ENCODE measurements at places on chromosomes 7 and 10.

DNA sequence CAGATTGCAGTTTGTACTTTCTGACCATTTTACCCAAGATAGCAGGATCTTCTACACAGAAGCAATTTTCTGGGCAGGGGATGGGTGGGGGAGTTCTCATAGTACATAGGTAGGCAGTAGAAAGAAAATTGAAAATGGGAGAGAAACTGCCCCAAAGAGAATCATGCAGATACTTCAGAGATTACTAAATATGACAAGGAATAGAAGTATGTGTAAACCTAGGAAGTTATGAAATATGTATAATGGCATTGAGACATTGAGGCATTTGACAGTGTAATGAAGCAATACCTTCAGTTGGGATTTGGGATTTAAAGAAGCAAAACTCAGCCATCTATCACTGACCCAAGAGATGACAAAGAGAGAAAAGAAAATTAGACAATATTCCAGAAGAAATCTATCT is 233.0 kb downstream of the PTN start:
- DNase-seq, result no peak

- DNase-seq, result no peak
Measured at GRCh38 chr7:155785536-155785935, 26.7 kb downstream of the SHH start.

- DNase-seq, result no peak
Measured at GRCh38 chr7:95718577-95719410, 53.6 kb upstream of the DYNC1I1 start.

GRCh38 chr10:30013757-30014156 is 45.6 kb downstream of the JCAD start:
- DNase-seq, result no peak

GRCh38 chr7:2008101-2008935 is 224.4 kb downstream of the MAD1L1 start:
- no peak for DNase-seq

- no peak for DNase-seq
Measured at GRCh38 chr7:117492649-117493048, 12.8 kb downstream of the CFTR start.

- no peak for DNase-seq
Measured at GRCh38 chr10:120810298-120810697, 40.9 kb upstream of the WDR11 start.

GRCh38 chr7:140722254-140722653 is 25.7 kb downstream of the NDUFB2 start:
- no peak for DNase-seq

- no peak for DNase-seq
Measured at GRCh38 chr10:10247585-10247984, 770.1 kb upstream of the CELF2 start.

GRCh38 chr7:4792537-4793126 is 17.2 kb downstream of the AP5Z1 start:
- DNase-seq, result no peak

DNA sequence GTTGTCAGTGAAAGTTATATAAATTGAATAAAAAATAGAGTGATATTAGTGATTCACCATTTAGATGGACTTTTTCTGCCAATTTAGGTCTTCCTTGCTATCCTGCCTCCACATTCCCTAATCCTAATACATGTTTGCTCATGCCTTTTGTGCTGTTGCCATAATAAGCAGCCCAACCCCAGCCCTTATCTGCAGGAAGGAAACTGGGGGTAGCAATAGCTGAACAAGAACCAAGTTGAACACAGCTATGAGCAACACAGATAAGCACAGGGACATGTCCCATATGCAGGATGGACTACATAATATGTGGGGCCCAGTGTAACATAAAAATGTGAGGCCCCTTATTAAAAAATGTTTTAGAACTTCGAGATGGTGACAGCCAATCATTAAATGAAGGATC is 91.2 kb upstream of the AHR start:
- DNase-seq, result no peak

- DNase-seq, result no peak
Measured at GRCh38 chr7:30625283-30625682, 30.6 kb downstream of the GARS1 start.

- DNase-seq, result no peak
Measured at GRCh38 chr10:123011987-123012386, 3.2 kb downstream of the ACADSB start.

DNA sequence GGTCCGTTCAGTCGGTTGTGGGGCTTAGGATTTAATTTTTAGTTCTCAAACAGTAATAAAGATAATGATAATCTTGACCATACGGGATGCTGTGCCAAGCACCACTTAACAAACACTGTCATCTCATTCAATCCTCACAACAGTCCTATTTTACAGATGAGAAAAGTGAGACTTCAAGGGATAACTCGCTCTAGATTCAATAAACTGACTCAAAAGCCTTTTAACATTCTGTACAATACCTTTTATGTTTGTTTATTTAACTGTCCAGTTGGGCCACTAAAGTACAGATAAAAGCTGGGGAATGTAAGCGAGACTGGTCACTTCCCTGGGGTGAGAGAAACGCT is 437 bp upstream of the CFAP69 start:
- no peak for DNase-seq

DNA sequence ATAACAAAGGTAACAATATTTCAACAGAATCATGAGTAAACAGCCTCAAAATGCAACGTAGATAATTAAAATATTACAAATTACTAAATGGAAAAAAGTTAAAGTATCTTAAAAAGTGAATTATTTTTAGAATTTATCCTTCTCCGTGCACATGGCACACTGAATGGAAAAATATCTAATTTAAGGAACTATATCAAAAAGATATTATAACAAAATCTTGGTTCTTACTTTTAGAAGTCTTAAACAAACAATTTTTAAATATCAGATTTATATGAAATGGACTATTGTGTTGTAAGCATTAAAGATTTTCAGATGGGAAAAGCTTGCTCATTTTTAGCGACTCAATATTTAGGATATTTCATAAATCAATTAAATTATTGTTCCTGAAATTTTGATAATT is 72.0 kb downstream of the AGMO start:
- no peak for DNase-seq

DNA sequence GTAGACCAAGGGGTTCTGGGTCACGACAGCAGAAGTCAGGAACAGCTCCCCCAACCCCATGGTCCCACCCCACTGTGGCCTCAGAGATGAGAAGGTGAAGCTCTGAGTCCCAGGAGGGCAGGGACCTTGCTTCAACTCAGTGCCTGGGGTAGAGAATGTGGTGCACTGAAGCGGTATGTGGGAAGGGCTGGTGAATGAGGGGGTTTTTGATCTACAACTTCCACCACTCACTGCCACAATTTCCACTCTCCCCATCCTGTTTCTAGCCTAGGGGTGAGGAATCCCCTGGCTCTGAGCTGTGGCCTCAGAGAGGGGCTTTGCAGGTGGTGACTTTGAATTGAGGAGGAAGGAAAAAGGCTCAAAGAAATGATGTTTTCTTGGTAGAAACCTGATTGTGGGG is 44.9 kb upstream of the TOMM7 start:
- DNase-seq, result no peak

GRCh38 chr7:115851291-115851690 is 179.3 kb downstream of the TFEC start:
- no peak for DNase-seq

GRCh38 chr7:131385039-131385605 is 57.4 kb downstream of the MKLN1 start:
- no peak for DNase-seq

GRCh38 chr10:20970708-20971107 is 73.6 kb upstream of the NEBL start:
- no peak for DNase-seq

- DNase-seq, result no peak
Measured at GRCh38 chr7:83468251-83468739, 180.6 kb downstream of the SEMA3E start.

DNA sequence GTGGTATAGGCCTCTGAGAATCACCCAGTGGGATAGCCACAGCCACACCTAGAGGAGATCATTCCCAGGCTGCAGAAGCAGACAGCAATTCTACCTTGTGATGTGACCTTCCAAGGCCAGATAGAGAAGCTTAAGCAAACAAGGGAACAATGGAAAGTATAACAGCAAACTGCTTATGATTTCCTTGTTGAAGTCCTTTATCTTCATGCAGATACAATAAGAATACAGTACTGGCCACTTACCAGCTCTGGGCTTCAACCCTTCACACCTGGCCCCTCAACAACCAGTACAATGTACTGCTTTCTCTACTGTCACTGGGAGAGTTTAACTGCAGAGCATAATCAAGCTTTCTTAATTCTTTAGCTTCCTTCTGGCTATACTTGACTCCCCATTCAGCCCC is 22.6 kb upstream of the DDX50 start:
- DNase-seq, result no peak

DNA sequence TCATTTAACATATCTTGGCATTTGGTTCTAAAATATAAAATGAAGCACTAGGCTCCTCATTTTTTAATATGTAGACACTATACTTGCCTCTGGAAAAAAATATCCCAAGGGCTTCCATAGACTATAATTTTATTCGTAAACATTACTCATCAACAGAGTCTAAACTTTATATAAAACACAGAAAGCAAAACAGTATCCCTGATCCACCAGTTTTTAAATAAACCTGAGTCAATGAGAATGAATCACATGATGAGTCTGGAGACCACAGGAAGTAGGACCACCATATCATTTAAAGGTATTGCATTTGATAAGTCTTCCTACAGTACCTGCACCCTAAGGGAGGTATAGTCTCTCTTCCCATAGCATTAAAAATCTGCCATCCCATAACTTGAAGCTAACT is 228.0 kb downstream of the DGKI start:
- DNase-seq, result no peak

- DNase-seq, result no peak
Measured at GRCh38 chr10:78853864-78854263, 214.9 kb upstream of the ZMIZ1 start.

DNA sequence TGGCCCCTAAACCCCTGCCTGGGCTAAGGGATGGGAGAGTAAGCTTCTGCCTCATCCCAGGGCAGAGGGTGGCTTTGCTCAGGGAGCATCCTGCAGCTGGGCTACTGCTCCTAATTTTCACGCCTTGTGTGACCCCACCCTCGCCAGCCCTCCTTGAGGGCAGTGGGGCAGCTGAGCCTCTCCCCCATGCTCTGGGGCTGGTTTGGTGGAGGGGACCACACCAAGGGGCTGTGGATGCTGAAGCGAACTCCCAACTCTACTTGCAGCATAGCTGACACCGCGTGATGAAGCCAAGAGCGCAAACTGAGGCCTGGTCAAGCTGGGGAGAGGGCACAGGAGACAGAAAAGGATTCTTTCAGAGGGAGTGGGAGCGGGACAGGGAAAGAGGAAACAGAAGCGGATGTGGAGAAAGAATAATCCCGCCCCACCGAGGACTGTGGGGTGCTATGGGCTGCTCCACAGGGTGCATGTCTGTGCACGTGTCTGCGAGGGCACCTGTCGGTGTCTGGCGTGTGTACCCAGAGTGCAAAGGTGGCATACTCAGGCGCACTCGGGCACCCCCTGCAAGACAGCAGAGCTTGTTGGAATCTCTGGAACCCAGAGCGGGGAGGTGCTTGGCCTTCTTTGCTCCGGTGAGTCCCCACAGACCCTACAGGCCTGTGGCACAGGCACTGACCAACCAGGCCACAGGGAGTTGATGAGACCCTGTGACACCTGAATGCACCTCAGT is 19.4 kb upstream of the RASGEF1A start:
- no peak for DNase-seq

GRCh38 chr10:44386546-44387052 is 1.7 kb upstream of the CXCL12 start:
- no peak for DNase-seq

- no peak for DNase-seq
Measured at GRCh38 chr10:23966504-23967051, 242.4 kb upstream of the KIAA1217 start.

DNA sequence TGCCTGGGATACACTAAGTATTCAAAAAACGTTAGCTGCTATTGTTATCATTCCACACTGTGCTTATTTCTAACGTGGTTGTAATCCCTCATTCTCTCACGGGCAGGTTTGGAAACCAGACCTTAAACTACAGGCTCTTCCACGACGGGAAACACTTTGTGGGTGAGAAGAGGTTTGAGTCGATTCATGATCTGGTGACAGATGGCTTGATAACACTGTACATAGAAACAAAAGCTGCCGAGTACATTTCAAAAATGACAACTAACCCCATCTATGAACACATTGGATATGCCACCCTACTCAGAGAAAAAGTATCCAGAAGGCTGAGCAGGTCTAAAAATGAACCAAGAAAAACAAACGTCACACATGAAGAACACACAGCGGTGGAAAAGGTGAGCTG is 163.2 kb upstream of the PRR15 start:
- no peak for DNase-seq

DNA sequence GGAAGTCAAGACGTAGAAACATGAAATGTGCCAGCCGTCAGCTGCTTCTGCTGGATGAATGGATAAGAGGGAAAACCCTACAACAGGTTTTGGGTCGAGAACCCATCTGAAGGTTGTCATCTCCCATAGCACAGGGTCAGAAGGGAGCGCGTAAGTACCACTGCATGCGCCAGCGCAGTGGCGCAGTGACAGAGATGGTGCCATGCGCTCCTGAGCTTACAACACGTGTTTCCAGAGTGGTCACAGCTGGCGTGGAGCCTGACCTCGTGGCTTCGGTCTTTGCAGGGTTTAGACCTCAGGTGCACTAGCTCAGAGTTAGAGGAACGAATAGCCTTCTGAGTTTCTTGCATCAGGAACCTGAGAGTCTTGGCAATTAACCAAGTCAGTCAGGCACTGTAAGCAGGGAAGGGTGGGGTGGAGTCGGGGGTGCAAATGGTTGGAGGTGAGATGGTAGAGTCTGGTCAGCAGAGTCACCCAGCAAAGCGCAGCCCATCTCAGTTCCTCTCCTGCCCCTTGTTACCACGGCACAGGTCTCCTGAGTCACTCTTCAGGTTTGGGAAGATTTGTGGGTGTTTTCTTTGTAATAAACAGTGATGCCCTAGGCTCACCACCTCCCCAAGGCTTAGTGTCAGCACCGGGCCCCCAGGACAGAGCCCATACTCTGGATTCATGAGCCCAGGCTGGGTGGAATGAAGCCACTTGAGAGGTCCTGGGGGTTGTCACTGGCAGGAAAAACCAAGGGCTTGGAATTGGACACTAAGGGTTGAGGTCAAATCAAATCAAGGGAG is 84.1 kb upstream of the PPIF start:
- no peak for DNase-seq

DNA sequence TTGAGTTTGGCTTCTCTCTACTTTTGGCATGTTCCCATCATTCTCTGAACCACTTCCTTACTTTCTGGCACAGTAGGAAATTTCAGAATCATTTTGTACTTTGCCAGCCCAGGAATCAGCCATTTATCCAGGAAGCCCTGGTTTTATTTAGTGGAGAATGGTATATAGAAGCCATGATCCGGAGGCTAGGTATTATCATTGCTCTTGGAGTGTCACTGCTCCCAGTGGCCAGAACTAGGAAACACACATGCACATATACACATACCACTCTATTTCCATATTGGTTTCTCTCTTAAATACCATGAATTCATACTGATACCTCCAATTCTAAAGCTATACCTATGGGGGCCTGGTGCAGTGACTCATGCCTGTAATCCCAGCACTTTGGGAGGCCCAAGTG is 36.3 kb downstream of the SUFU start:
- DNase-seq, result no peak

Data from T-helper 2 cell treated with Interferon-gamma antibody and Interleukin-4, amounts not matched to agents 5 μg/mL and 100 μg/mL, for 36 hours (primary cell).